ENCODE measurements at places on chromosomes 3 and 15. TPM values are rescaled to one million over a fixed set of nuclear protein-coding genes. Genes with fewer than 3 reads are reported as not detected.

Gene GASK1A
- under 0.01 TPM for total RNA-seq

Gene SEMA3G
- under 0.01 TPM for total RNA-seq

Gene A4GNT
- not detected for total RNA-seq

Gene HDDC3
- 7.8 TPM for total RNA-seq

Gene GOLGA8N
- total RNA-seq: 2.7 TPM

Gene RASGRF1
- not detected for total RNA-seq

All from cardiac atrium fibroblast (primary cell).